ENCODE measurements at places on chromosomes 5 and 9. TPM values are rescaled to one million over a fixed set of nuclear protein-coding genes. Genes with fewer than 3 reads are reported as not detected.

The INSL4 gene
- polyA plus RNA-seq = not detected

The PCDHAC2 gene
- 0.28 TPM for polyA plus RNA-seq

The PLCXD3 gene
- polyA plus RNA-seq = 1.4 TPM

The TRAF1 gene
- 5.3 TPM for polyA plus RNA-seq

The CDK9 gene
- polyA plus RNA-seq = 68.4 TPM

The NUTM2G gene
- polyA plus RNA-seq = not detected

The DDX4 gene
- polyA plus RNA-seq = not detected

The PAEP gene
- polyA plus RNA-seq = not detected

The SLC6A19 gene
- 0.07 TPM for polyA plus RNA-seq

The SETX gene
- 15.1 TPM for polyA plus RNA-seq

The MSMP gene
- polyA plus RNA-seq = 0.30 TPM

The AK8 gene
- not detected for polyA plus RNA-seq

The LCN15 gene
- not detected for polyA plus RNA-seq

The KCNMB1 gene
- polyA plus RNA-seq = 0.21 TPM

The GFI1B gene
- polyA plus RNA-seq = 0.02 TPM

The PCDHGA12 gene
- 0.48 TPM for polyA plus RNA-seq

The SLC6A3 gene
- polyA plus RNA-seq = not detected

The WWC1 gene
- polyA plus RNA-seq = 4.8 TPM

The DPYSL3 gene
- 3.8 TPM for polyA plus RNA-seq

The PKD2L2 gene
- polyA plus RNA-seq = not detected

The OTULIN gene
- 6.0 TPM for polyA plus RNA-seq

The SPATA6L gene
- polyA plus RNA-seq = 1.1 TPM

The CYSRT1 gene
- 0.20 TPM for polyA plus RNA-seq

The ADAMTS6 gene
- 0.67 TPM for polyA plus RNA-seq

Data from adipose tissue (tissue), 3 donors.